Amniotic stem cell (primary cell): ENCODE measurements at places on chromosomes 12 and 14.
A peak's percentile ranks its signal among the peaks of the same experiment; 100 is the strongest.

DNA sequence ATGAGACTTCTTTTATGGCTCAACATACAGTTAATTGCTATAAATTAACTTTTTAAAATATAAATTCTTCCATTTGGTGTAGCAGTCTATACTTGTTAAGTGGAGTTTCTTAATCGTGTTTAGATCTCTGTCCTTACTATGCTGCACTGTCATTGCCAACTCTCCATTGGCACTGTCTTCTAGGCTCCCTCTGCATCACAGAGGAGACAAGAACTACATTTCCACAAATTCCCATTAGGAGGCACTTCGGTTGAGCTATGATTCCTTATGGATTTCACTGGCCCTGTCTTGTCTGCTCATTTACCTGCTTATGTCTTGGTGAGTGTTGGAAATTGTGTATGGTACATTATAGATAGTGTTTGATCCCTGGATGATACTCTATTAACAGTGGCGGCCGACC lies 630.9 kb upstream of the ATXN7L3B start:
- DNase-seq: no peak

- DNase-seq: no peak
These were observed 29.6 kb downstream of the P2RX4 start for GRCh38 chr12:121239351-121240061.

GRCh38 chr14:100239211-100239839 lies 381 bp downstream of the YY1 start:
- no peak for DNase-seq

DNA sequence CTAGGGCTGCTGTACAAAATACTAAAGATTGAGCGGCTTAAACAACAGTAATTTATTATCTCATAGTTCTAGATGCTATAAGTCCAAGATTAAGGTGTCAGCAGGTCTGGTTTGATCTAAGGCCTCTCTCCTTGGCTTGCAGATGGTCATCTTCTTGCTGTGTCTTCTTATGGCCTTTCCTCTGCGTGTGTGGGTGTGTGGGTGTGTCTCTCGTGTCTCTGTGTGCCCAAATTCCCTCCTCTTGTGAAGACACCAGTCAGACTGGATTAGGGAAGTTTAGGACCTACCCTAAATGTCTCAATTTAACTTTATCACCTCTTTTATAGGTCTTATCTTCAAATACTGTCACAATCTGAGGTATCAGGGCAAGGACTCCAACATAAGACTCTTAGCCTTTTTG lies 28.3 kb downstream of the DDHD1 start:
- no peak for DNase-seq

- no peak for DNase-seq
These were observed 37.6 kb downstream of the PLEKHG7 start for GRCh38 chr12:92740411-92740810.

DNA sequence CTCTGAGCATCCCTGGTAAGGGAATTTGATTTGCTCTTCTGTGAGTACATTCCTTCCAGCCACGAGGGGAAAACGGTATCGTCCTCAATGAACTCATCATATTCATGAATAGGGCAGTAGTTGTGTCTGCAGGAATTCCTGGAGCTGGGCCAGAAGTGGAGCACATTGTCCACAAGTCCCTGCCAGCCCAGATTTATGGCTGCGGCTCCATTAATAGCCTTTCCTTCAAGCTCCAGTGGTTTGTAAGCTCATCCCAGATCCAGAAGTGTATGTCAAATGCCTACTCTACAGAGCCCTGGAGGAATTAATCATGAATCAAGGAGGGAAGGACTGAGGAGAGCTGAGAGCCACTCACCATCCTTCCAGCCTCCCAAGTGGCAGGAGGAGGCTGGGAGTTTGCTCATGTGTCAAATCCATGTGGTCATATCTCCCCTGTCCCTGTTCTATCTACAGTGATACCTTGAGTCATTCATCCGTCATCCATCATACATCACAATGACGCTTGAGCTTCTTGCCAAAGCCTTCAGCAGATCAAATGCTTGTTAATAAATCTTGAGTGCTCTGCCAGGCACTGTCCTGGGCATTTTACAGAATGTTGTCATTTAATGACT lies 65.5 kb downstream of the SVOP start:
- no peak for DNase-seq

DNA sequence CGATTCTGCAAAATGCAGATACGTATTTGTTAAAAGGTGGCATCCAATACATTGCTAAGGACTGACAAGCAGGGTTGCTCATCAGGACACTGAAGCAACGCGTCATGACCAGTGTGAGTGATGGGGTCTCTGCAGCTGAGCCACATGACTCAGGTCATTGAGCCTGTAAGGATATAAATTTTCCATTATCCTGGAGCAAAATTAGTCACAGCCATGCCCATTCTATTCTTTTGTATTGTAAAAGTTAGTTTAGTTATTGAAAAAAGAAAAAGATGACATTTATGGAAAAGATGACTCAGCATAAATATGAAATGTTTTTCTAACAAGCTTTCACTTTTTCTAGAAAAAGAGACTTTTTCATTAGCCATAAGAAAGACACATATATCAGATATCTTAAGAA lies 268.0 kb upstream of the TMEM132C start:
- DNase-seq: no peak

GRCh38 chr12:71186571-71187288 lies 28.9 kb upstream of the TSPAN8 start:
- no peak for DNase-seq

- DNase-seq: no peak
These were observed 127.4 kb upstream of the PRMT8 start for GRCh38 chr12:3363608-3364007.

DNA sequence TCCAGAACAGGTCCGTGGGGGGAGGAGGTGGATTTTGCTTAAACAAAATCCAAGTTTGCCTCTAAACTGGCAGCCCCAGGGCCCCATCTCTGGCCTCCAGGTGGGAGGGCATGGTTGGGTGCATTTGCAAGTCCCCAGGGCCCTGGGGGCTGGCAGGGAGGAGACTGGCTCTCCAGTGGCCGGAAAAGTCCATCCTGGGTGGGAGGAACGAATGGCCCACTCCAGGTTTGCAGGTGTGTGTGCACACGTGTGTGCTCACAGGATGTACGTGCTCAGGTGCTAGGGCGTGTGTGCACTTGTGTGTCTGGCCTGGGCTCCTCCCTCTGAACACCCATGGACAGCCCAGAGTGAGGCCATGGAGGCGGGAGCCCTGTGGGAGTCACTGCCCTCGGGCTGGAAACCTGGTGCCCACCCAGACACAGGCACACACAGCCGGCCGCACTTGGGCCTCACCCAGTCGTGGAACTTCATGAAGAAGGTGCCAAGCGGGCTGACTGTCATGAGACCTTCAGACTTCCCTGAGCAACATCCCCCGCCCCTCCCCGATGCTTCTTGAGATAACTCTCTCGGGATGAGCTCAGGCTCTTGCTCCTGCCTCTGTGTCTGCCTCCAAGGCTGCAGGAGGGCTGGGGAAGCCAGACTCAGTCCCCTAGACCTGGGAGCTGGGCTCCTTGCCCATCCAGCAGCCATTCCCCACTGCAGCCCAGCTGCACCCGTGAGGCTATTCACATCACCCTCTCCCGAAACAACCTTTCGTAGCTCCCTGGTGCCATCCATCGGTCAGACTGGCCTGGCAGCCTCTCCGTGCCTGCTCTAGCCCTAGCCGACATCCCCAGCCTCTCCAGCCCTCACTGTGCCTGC lies 9.4 kb downstream of the AHNAK2 start:
- no peak for DNase-seq

DNA sequence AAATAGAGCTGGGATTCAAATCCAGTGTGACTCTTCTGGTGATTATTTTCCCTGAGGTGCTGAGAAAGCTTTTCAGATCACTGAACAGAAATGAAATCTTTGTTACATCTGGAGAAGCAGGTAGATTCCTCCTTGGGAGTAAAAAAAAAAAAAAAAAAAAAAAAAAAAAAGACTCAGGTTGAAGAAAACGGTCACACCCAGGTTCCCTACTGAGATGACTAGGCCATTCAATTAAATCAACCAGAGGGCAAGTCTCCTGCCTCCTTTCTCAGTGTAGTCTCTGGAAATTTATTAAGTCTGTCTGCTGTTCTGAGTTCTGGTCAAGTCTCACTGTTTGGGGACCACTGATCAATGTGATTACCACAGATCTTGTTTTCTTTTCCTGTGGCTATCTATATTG lies 24.0 kb downstream of the ARG2 start:
- DNase-seq: no peak

GRCh38 chr14:51285120-51285519 lies 45.1 kb downstream of the TMX1 start:
- DNase-seq: no peak

GRCh38 chr14:96592591-96593386 lies 90.6 kb downstream of the PAPOLA start:
- DNase-seq: no peak

GRCh38 chr12:21413369-21414277 lies 23.8 kb upstream of the PYROXD1 start:
- no peak for DNase-seq

GRCh38 chr14:63432228-63432627 lies 110.9 kb downstream of the PPP2R5E start:
- no peak for DNase-seq

DNA sequence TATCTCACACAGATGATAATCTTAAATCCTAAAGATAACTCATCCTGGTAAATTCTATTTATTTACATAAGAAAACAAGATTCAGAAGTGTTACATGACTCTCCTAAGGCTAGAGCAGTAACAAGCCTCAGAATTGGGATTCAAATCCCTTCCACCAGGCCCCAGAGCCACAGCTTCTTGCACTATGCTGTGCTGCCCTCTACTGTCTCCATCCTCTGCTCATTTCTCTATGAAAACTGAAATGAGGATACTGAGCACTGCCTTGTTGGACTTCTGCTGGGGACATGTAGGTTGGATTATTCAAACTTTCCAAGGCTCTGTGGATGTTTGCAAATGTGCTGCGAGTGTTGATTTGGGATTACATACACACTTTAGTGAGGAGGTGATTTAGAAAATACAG lies 23.5 kb upstream of the C12orf50 start:
- peak; percentile 2 for DNase-seq

DNA sequence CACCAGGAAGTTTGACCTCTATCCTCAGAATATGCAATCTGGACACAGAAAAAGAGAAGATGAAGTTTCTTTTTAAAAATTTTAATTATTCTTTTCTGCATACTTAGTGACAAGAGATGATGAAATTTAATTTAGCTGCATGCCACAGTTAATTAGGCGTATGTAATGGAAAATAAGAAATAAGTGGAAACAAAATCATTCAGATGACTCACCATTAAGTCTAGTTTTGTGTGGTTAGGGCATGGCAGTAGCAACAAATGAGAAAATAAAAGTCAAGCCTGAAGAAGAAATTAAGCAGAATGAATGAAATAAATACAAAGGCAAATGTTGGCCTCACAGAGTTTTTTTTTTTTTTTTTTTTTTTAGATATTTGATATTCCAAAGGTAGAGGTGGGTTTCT lies 30.9 kb upstream of the KLRD1 start:
- no peak for DNase-seq

- DNase-seq: no peak
These were observed 56.0 kb upstream of the DCD start for GRCh38 chr12:54704202-54704601.

- DNase-seq: no peak
These were observed 15.1 kb upstream of the NEK9 start for GRCh38 chr14:75141967-75142366.

DNA sequence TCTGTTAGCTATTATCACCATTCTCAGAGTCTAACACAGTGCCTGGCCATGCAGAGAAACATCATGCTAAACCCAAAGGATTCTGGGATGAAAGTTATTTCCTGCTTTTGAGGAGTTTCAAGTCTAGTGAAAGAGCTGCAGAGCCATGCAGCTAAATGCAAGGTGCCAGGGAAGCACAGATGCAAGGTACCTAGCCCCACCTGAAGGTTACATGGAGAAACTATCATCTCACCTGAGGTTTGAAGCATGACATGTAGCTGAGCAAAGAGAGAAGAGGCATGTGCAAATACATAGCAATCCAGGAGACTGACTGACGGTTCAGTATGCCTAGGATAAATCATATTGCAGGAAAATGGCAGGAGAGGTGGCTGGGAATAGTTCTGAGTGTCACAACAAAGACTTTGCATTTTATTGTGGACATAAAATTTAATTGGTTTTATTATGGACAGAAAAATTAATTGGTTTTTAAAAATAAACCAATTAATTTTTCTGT lies 170.4 kb downstream of the PRKD1 start:
- DNase-seq: no peak

DNA sequence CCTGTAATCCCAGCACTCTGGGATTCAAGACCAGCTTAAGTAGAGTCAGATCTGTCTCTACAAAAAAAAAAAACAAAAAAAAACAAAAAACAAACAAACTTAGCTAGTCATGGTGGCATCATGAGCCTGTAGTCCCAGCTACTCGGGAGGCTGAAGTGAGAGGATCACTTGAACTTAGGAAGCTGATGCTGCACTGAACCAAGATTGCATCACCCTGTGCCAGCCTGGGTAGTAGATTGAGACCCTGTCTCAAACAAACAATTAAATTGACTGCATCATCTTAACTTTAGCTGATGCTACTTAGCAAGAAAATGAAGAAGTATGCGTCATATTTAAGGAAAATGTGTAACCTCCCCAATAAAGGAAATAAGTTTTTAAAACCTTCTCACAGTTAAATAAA lies 136.6 kb upstream of the ATXN7L3B start:
- DNase-seq: no peak

DNA sequence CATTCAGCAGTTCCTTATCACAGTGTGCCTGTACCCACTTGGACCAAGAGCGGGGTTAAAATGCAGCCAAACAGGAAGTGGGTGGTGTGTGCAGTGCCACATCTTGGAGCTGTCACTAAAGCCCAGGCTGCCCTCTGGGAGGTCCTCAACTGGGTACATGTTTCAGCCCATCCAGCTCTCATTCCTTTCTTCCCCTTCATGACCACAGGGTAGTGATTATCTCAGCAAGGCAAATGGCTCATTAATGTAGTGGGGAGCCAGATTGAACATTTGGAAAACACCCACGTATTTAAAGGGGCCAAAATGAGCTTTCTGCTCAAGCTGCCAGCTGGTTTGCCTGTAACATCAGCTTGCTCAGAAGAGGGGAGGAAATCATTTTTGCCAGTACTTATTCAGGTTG lies 210.8 kb upstream of the BTG1 start:
- no peak for DNase-seq

DNA sequence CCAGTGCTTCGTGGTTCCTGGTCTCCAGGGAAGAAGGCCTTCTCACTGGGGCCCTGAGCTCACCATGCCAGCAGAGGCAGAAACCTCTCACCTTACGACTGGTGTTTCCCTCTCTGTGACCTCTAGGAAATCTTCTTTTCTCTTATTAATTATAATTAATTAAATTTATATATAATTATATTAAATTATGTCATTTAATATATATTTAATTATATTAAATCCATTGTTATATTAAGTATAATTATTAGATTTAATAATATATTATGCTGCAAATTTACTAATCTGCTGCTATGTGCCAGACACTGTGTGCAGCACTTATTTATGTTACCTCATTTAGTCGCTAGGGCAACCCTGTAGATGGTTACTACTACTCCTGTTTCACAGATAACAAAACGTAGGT lies 70.3 kb upstream of the MBIP start:
- no peak for DNase-seq

- DNase-seq: no peak
These were observed 251.0 kb upstream of the FAR2 start for GRCh38 chr12:28898038-28898437.
